ENCODE measurements at places on chromosomes 1 and 21. TPM values are rescaled to one million over a fixed set of nuclear protein-coding genes. Genes with fewer than 3 reads are reported as not detected.
A peak's percentile ranks its signal among the peaks of the same experiment; 100 is the strongest.

GRCh38 chr1:71778940-71779339 is 503.4 kb downstream of the NEGR1 start:
- DNase-seq, result no peak

DNA sequence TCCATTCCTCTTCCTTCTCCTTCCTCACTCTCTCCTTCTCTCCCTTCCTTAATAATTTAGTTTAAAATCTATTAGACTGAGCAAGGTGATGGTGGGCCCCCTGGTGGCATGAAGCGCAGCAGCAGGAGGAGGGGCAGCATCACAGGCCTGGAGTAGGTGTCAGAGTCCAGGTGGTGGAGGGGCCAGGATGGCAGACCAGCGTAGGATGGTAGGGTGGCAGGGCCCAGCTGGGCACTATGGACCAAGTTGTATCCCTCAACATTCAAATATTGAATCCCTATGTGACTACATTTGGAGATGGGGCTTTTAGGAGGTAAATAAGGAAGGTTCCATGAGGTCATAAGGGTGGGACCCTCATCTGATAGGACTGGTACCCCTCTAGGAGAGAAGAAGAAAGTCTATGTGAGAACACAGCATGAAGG is 61.0 kb downstream of the WDR4 start:
- DNase-seq, result peak; percentile 28

- peak; percentile 44 for DNase-seq
Observed at GRCh38 chr1:23273450-23274133, 56.3 kb upstream of the HTR1D start.

GRCh38 chr1:203450479-203451149 is 25.0 kb upstream of the PRELP start:
- no peak for DNase-seq

FHAD1 gene
- 6.8 TPM for total RNA-seq

DNA sequence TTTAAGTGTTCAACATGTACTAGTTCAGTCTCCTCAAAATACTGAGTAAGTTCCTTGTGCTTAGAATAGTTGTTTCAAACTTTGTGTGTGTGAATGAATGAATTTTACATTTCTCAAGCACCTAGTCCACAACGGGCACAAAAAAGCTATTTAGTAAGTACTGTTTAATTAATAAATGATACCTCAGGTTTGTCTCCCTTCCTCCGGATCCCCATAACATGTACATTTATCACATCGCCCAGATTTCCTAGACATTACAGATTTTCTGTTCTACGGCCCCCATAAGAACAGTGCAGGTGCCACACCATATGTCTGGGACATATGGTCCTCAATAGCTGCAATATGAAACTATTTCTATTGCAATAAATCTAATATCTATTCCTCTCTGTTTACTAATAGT is 1.3 kb upstream of the TTF2 start:
- DNase-seq, result no peak

NRDC gene
- 67.8 TPM for total RNA-seq

NUCKS1 gene
- total RNA-seq, result 151 TPM

F5 gene
- not detected for total RNA-seq

LYPD8 gene
- total RNA-seq, result not detected

GRCh38 chr1:9422911-9423505 is 116.3 kb upstream of the SLC25A33 start:
- no peak for DNase-seq

- DNase-seq, result no peak
Observed at GRCh38 chr1:162070825-162071224, 1.3 kb downstream of the NOS1AP start.

DNA sequence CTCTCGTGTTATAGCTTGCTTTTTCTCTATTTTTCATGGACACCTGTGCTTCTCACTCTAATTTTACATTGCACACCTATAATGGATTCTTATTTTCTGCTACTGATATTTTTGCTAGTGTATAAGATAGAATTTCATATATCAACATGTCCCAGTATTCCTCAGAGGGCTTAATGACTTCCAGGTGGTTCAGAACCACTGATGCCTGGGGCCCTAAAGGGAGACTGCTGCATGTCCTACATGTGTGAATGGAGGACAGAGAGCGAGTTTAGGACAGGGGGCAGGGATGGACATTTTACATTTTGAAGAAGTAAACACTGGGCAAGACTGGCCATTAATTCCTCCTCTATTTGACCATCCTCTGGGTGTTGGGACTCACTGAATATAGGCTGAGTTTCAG is 100.6 kb downstream of the DISC1 start:
- no peak for DNase-seq

IVL gene
- not detected for total RNA-seq

YBX1 gene
- 1,013 TPM for total RNA-seq

GRCh38 chr1:53060579-53060978 is 1.4 kb upstream of the PODN start:
- DNase-seq, result no peak

- DNase-seq, result peak; percentile 42
Observed at GRCh38 chr1:182101415-182102042, 40.0 kb upstream of the ZNF648 start.

CD84 gene
- not detected for total RNA-seq

DNA sequence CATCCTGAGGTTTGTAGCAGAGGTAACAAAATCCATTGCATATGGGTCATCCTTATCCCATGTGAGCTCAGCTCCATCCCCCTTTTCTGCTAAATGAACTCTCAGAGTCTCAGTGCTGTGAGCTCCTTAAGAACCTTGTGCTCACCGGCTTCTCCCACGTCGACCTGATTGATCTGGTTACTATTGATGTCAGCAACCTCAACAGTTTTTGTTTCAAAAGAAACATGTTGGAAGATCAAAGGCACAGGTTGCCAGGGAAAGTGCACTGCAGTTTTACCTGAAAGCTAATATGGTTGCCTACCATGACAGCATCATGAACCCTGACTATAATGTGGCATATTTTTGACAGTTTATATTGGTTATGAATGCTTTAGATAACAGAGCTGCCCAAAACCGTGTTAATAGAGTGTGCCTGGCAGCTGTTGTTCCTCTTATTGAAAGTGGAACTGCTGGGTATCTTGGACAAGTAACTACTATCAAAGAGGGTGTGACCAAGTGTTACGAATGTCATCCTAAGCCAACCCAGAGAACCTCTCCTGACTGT is 131.4 kb downstream of the HS2ST1 start:
- DNase-seq, result no peak

DNA sequence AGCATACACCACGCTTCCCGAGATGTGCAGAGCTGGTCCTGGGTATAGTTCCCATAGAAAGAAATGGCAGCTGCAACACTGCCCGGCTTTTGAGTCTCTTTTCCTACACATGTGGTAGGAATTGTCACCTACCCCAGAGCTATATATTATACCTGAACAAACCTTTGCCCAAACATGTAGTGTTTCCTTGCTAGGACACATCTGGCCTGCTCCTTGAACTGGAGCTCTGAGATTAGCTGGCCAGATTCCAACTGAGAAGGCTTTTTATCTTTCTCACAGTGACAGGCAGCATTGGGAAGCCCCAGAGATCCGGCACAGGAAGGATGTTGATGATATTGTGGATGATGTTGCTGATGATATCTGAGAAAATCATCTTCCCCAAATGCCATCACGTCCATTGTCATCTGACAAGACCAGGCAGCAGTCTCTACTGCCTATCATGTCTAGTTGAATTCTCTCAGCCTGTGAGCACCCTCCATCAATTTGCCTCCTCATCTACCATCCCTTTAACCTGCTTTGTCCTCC is 115.0 kb upstream of the SMYD2 start:
- DNase-seq, result no peak

GJA5 gene
- total RNA-seq, result not detected

- no peak for DNase-seq
Observed at GRCh38 chr1:99579691-99580172, 66.2 kb upstream of the PALMD start.

DNA sequence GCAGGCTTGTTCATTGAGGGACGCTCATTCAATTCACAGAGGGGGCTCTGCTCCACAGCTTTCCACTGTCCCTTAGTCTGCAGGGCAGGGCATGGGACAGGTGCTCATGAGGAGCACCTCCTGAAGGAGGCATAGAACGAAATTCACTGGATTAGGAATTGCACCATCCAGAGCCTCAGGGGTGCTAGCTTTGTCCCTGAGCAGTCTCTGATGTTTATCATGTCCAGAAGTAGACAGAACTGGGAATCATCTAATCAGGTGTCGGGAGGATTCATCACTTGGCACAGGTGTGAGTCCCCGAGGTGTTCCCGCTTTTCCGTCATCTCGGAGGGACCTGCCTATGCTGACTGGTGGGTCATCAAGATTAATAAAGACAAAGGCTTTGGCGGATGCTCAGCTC is 321.4 kb downstream of the AJAP1 start:
- DNase-seq, result no peak

- DNase-seq, result no peak
Observed at GRCh38 chr1:53334781-53335180, 6.9 kb upstream of the LRP8 start.

DNA sequence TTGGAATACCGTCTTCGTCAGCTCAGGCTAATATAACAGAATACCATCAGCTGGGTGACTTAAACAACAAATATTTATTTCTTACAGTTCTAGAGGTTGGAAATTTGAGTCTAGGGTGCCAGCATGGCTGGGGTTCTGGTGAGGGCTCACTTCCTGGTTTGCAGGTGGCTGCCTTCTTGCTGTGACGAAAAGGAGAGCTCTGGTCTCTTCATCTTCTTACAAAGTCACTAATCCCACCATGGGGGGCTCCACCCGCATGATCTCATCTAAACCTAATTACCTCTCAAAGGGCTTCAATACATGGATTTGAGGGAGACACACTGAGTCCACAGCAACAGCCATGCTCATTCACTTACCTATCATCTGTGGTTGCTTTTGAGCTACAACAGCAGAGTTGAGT is 78.3 kb downstream of the PSMG1 start:
- DNase-seq, result no peak

DNA sequence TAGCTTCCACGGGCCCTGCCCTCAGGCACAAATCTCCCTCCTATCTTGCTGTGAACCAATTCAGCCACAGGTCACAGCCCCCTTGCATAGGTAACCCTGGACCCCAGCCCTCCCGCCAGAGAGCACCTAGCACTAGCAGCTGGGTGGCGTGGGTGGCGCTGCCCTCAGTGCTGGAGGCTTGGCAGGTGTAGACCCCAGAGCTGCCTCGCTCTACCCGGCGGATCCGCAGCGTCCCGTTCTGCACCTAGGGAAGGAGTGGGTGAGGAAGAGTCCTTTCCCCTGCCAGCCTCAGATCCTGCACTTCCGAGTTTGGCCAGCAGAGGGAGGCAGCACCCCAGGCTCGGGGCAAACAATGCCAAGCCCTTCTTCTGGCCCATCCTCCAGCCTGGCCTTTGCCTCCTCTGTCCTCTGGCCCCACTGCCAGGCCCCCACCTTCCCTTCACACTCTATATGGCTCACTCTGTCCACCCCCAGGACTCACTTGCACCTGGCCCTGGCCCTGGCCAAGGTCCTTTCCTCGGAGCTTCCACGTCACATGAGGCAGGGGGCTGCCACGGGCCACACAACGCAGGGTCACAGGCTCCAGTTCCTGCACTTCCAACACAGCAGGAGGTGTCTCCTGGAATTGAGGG is 9.0 kb downstream of the IGSF9 start:
- peak; percentile 38 for DNase-seq

DNA sequence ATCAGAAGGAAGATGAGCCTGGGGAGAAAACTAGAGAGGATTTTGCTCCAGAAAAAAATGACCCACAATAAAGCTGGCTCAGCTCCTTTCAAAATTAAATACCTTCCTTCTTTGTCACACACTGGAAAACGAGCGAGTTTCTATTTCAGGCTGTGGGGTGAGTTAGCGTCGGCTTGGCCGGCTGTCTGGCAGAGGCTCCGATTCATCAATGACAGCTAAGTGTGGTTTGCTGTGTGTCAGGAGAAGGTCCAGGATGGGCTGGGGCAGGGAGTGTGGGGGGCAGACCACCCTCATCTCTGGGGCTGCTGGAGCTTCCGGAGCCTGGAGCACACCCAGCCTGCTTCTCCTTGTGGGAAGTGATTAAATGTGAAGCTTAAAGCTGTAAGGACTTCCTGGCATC is 120.2 kb downstream of the ETS2 start:
- DNase-seq, result peak; percentile 93

DNA sequence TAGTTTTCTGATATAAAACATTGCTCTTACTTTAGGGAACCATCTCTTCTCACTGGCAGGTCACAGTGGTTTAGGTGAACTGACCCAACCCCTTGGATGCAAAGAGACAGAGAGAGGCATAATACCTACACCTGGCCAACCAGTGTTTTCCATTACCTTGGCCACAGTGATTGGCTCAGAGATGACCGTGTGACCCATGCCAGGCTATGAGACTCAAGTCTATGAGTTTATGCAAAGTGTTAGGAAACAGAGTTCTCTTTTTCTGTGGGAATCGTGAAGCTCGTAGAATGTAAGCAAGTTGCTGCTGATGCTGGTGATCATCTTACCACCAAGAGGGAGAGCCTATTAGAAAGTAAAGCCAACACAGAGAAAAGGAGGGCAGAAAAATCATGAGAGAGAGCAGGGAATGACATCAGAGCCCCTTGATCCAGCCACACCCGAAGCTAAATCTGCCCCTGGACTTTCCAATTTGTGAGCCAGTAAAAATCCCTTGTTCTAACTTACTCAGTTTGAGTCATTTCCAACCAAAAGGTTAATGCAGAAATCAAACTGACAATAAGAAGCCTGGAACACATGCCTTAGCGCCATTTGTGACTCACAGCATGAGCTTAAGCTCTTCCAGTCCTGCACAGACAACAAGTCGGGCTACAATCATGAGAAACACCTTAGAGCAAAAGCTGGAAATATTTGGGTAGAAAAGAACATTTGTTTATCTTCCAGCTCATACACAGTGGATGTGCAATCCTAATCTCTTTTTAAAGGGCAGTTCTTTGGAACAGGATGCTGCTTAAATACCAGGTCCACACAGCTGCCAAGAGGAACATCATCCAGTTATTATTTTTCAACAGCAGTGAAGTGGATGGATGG is 81.3 kb upstream of the KAZN start:
- peak; percentile 26 for DNase-seq

SPRR4 gene
- not detected for total RNA-seq

OR6N2 gene
- total RNA-seq, result not detected

IL6R gene
- total RNA-seq, result 1.6 TPM

- no peak for DNase-seq
Observed at GRCh38 chr1:81042225-81042624, 758.5 kb upstream of the ADGRL2 start.

DNA sequence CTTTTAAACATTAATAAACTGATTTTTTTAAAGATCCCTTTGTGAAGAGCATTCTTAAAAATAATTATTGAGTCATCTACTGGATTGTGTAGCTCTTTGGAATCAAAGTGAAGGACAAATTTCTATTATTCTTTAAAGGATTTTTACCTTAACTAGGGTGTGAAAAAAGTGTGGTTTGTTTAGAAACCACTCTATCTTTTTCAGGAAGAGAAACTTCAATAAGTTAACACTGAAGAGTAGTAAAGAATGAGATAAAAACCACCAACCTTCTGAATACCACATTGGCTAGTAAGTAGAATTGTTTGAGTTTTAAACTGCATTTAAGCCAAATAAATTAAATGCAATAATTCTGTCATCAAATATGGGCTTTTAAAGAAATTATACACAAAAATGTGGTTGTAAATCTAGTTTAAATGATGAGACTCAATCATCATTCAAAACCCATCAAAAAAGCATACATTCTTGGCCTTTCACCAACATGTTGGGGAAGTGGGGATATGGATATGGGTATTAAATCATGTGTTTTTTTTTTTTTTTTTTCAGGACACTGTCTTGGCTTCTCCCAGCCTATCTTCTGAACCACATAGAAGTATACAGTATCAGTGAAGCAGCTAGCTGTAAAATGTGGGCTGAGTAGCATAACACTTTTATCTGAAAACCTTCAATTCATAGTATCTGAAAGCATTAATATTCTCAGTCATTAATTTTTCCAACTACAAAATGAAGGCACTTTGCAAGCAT is 4.8 kb downstream of the S1PR1 start:
- no peak for DNase-seq
